ENCODE measurements at places on chromosomes 11 and 22.

GRCh38 chr11:128720522-128720985 lies 26.7 kb downstream of the FLI1 start:
- peak; percentile 39 for DNase-seq

DNA sequence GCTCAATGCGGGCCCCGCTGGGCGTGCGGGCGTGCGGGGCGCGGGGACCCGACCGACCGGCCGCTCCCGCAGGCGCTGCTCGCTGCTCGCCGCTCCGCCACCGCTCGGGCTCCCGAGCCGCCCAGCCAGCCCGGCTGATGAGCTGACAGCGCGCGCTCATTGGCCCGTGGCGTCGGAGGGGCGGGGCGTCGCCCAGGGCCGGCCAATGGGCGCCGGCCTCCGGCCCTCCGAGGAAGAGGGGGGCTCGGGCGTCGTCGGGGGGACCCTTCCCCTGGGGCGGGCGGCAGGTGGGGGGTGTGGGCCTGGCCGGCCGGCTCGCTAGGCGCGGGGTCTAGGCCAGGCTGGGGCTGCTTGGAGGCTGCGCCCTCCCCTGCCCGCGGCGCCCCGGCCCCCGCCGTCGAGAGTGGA lies at the start of gene SCUBE1:
SCUBE1 (minus strand) TSS at position 111 of the 408 bp plus-strand sequence. CDS start 111 bp downstream, outside the sequence.
- peak; percentile 59 for DNase-seq

DNA sequence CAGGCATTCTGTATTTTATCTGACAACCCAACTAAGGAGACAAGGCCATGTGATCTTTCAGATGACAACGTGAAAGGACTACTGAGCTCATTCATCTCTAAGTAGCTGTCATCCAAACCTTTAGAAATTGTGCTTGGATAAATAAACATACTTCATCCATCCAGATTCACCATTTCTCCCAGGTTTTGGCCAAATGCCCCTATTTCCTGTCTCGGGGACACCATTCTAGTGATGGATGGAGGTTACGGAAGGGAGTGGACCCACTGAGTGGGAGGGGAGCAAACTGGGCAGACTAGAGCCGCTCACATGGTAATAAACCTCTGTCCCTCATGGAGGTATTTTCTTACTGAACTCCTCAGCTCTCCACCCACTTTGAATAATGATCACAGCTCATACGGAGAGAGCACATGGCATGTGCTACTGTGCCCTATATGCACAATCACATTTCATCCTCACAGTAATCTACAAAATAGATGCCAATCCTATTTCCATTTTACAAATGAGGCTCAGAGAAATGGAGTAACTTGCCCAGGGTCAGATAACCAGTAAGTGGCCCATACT lies 114.4 kb downstream of the SLC1A2 start:
- DNase-seq = no peak

- DNase-seq = no peak
Measured at GRCh38 chr11:9619004-9619403, 44.9 kb upstream of the SWAP70 start.

GRCh38 chr11:587978-588380 lies 11.7 kb downstream of the PHRF1 start:
- peak; percentile 62 for DNase-seq

GRCh38 chr11:93738647-93739081 lies 2.6 kb downstream of the TAF1D start:
- DNase-seq = no peak
